ENCODE measurements at places on chromosomes 5 and 9.

- no peak for DNase-seq
Measured at GRCh38 chr9:123417289-123418051, 61.5 kb downstream of the CRB2 start.

GRCh38 chr5:150122158-150122510 is 33.5 kb downstream of the PDGFRB start:
- DNase-seq = no peak

- no peak for DNase-seq
Measured at GRCh38 chr5:100311806-100312205, 223.4 kb upstream of the FAM174A start.

- peak; percentile 91 for DNase-seq
Measured at GRCh38 chr9:68808338-68808890, 103.4 kb downstream of the PIP5K1B start.

DNA sequence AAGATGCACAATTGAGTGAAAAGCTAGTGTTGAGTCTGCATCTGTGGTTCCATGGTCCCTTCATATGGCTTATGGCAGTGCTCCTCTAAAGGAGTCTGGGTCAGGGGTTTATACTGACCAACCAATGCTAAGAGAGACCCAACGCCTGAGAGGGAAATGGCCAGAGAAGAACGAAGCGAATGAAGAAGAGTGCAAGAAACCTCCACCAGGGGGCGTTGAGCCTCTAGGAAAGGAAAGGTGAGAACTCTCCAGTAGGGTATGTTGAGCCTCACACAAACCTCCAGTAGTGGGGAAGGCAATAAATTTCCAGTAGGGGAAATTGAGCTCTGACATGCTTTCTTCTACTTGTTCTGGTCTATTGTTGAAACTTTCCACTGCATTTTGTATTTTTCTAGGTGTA is 470.6 kb downstream of the PRDM9 start:
- no peak for DNase-seq

DNA sequence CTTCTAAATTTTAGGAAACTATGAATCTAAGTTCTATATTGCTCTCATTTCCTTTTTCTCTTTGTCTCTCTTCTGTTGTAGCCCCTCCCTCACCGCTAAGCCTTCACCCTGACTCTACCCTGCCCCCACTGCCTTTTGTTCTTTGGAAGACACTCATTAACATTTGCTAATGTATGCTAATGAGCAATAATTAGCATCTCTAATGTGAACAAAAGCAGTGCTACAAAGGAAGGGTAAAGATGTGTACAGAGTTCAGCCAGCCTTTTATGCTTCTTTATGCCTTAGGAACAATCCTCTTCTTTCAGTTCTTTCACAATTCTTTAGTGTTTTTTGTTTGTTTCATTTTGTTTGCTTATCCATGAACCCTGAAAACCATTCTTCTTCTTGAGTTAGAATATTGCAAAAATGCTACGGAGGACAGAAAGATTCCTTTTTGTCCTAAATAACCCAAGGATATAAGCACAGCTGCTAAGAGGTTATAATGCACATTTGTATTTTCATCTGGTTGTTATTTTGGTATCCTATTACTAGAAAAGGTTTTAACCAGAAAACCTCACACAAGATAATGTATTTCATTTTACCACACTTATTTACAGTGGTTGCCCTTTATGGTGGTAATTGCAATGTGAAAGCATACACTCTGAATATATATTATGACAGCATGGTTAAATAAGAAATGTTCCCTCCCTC is 159.3 kb downstream of the TMC1 start:
- DNase-seq = peak; percentile 92

DNA sequence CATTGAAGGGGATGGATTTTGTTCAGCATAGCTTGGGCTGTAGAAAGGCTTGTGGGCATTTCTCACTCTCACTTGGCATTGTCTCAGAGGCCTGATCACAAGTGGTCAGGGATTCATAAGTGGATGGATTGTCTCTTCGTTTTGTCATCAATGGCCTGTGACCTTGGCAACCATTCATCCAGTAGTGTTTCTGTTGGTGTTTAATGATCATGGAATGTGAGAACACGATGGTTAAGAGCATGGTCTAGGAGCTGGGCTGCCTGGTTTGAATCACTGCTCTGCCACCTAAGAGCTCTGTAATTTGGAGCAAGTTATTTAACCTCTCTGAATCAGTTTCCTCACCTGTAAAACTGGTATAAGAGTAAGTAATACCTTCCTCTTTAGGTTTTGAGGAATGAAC is 430.1 kb upstream of the MEF2C start:
- no peak for DNase-seq

DNA sequence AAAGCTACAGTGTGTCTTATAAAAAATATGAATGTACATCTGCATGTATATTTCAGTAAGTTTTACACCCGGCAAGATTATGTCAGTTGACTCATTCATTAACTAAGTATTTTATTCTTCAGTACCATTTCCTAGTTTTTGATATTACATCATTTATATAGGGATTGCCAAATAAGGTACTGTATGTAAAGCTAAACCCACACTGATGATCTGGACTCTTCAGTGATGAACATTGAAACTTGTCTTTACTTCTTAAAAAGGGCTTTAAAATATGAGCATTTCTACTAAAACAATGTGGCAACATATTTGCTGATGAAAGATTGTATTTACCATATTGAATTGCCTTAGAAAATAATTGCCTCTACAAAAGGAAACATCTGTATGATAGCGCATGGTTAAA is 151.8 kb upstream of the TLX3 start:
- no peak for DNase-seq

GRCh38 chr5:51225789-51226742 is 157.2 kb upstream of the ISL1 start:
- no peak for DNase-seq

- DNase-seq = no peak
Measured at GRCh38 chr5:14953075-14953607, 81.6 kb upstream of the ANKH start.

- DNase-seq = no peak
Measured at GRCh38 chr9:74645007-74645639, 148.0 kb downstream of the RORB start.

DNA sequence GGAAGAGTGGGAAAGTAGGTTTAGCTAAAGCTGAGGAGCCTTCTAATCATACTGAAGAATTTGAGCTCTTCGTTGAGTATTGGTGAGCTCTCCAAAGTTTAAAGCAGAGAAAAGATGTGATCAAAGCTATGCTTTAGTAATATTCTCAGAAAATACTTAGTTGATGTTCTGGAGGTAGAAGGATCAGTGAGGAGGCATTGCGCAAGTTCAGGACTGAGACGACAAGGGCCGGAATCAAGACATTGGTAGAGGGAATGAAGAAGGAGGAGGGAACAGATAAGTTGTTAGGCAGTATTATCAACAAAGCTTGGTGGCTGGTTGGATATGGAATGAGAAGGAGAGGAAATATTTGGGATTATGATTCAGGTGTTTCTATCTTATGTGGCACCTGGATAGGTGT is 7.1 kb downstream of the CAVIN4 start:
- no peak for DNase-seq

- DNase-seq = no peak
Measured at GRCh38 chr5:116554764-116555163, 19.9 kb downstream of the SEMA6A start.

GRCh38 chr9:3906437-3907213 is 380.8 kb upstream of the RFX3 start:
- DNase-seq = no peak

DNA sequence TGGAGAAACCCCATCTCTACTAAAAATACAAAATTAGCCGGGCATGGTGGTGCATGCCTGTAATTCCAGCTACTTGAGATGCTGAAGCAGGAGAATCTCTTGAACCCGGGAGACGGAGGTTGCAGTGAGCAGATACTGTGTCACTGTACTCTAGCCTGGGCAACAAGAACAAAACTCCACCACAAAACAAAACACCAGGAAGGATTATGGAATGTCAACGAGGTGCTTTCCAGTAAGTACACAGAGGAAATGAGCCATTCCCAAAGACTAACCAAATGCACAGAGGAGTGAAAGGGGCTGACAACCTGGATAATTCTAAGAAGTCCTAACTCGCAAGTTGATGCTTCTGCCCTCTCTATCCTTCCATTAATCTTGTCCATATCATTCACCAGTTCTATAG is 126.1 kb upstream of the RETREG1 start:
- DNase-seq = no peak

DNA sequence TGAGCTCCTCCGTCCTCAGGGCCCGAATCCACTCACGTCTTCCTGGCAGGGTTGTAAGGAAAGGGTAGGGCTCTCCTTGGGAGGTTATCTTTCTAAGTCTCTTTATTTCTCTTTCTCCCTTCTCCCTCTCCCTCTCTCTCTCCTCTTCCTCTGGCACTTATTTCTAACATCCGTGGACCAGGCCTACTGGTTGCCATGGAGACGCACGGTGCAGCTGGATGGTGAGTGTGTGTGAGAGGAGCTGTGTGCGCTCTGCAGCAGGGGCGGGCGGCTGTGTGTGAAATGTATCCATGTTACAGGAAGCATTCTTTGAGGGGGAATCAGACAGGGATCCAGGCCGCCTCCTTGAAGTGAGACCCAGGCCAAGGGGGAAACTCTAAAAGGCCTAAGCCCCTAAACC is 32.2 kb downstream of the PCDH1 start:
- DNase-seq = peak; percentile 36

- no peak for DNase-seq
Measured at GRCh38 chr9:20929276-20929675, 102.2 kb downstream of the HACD4 start.

DNA sequence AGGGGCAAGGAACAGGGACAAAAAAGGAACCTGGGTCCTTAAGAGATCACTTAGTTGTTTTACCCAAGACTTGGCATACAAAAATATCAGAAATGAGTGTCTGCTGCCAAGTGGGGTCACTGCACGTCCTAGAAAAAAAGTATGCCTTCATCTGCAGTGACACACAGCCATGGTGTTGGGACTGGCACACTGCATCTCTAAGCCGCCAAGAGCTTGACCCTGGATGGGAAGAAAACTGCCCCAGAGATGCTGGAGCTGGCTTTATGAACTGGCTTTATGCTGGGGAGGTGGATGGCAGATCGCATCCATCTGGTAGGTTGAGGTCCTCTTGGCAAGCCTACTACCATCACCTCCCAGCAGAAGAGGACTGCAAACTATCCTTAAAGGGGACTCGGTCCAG is 51.7 kb downstream of the IRF1 start:
- DNase-seq = no peak

DNA sequence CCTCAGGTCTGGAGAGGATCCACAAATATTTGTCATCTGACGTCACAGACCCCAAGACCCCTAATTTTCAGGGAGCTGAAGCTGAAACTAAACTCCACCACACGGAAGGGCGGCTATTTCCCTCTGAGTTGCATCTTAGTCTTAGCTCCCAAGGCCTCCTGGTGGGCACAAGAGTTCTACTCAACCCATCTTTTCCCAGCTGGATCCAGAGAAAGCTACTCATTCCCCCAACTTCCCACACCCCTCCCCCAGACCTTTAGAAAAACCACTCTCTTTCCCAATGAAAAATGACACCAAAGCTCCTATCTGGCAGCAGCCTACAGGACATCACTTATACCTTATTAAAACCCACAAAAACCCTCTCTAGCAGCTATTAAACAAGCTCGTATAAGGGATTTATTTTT is 67.1 kb upstream of the SLC1A1 start:
- no peak for DNase-seq

DNA sequence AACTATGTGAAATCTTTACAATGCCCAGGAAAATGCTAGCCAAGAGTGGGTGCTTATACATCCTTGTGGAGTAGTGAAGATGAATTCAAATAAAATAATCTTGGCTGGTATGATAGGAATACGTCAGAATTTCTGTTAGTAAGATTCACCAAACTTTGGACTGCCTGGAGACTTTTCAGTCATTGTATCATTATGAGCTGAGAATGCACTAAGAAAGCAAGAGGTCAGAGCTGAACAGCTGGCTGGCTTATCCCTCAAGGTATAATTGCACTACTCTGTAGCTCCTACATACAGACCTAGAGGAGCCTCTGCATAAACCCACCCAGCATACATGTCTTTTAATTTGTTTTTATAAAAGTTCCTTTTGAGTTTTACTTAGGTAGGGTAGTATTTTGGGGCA is 568.5 kb upstream of the RIOK2 start:
- no peak for DNase-seq

- DNase-seq = no peak
Measured at GRCh38 chr9:138073808-138074207, 196.2 kb downstream of the CACNA1B start.

DNA sequence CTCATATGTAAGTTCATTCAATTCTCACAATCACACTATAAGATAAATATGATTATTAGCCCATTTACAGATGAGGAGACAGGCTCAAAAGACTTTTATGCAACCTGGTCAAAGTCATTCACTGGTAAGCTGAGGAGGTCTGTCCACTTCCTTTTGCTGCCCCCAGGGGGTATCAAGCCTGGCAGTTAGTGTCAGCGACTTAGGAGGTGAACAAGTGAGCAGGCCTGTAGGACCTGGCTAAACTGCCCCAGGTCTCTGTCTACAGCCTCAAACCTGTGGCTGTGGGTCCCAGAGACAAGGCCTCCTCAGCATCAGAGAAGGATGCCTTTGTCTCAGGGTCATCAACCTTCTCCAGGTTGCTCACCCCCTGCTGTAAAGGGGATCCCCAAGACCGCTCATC is 10.4 kb downstream of the TGFBI start:
- DNase-seq = no peak

DNA sequence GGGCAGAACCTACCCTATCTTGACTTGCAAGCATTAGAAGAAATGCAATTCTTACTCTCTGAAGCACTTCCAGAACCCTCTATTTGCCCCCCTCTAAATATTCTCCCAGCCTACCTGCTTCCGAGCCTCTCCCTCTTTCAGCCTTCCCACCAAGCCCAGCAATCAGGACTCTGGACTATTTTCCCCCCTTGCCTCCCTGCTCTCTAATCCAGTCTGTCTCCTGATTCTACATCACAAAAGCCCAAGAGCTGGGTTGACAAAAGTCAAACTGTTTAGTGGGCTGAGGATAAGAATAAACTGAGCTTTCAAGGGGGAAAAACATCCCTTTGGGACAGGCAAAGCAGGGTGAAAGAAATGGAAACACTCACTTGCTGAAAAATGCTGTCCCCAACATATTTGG is 123.2 kb upstream of the KIF2A start:
- DNase-seq = no peak

DNA sequence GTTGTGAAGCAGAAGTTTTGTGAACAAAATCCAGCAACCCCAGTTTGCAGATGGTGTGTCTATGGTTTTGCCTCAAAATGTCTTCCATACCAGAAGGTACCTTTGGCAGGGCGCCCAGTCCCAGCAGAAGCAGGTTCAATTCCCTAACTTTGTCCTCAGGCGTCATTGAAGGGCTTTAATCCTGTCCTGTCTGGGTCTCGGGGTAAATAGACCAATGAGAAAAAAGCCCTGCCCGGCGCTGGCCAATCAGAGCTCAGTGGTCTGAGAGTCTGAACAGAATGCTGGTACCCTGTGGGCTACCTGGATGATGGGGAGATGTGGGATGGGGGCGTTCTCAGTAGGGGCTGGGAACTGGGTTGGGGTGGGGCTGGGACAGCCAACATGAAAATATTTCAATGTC is 6.2 kb upstream of the ST6GALNAC4 start:
- DNase-seq = no peak
